ENCODE measurements at places on chromosomes 3 and 15. TPM values are rescaled to one million over a fixed set of nuclear protein-coding genes. Genes with fewer than 3 reads are reported as not detected.
A peak's percentile ranks its signal among the peaks of the same experiment; 100 is the strongest.

DNA sequence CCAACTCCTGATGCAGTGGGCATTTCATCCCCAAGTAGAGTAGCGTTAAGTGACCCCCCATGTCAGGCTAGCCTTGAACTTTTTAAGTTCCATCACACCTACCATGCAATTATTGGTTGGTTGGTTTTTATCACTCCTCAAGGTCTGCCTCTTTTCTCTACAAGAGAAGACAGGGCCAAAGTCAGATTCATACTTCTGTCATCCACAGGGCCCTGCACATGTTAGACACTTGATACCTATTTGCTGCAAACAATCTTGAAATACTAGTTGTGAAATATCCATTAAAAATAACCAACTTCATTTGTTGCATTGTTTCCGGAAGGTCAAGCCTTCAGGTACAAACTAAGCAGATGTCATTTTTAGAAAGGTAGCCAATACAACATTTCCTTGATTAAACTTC, 1.2 kb downstream of the CMSS1 start:
- no peak for DNase-seq

Gene LARP6
- not detected for total RNA-seq

DNA sequence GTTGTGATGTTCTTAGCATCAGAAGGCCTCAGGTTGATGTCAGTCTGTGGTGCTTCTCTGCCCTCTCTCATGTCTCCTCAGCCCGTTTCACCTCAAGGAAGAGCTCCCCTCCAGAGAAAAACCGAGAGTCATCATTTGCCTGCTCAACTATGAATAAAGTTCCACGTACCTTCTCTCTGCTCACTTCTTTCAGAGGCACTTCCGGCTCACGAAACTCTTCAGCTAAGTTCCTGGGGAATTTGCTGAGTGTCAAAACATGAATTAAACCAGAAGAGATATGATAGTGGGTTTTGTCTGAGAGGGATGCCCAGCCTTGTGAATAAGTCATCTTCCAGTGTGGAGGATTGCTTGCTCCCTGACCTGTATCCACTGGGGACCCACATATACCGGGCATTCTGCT, 37.7 kb downstream of the CCR4 start:
- DNase-seq: no peak

Gene C3orf22
- total RNA-seq: not detected

Gene SEMA3G
- total RNA-seq: not detected

GRCh38 chr3:13879102-13879945, 547 bp downstream of the WNT7A start:
- DNase-seq: peak; percentile 33

- no peak for DNase-seq
These were observed 364.9 kb downstream of the NAALADL2 start for GRCh38 chr3:175224051-175224450.
